AG10803 (cell line): ENCODE measurements at places on chromosomes 1 and 21.

DNA sequence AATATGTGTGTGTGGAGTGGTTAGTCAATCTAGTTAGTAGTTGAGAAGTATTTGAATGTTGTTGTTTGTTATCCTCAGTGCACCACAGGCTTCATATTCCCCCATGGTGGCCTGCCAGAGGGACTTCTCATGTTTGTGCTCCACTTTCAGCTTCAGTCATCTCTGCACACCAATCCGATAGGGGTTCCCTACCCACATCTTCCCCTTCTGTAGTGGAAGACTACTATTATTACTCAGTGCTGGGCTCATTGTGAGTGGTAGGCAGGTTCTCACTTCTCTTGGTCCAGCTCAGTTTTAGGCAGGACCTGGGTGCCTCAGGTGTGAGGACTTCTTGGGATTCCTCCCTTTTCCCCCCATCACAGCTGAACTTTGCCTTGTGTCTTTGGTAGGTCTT is 14.2 kb downstream of the MT1HL1 start:
- no peak for DNase-seq

DNA sequence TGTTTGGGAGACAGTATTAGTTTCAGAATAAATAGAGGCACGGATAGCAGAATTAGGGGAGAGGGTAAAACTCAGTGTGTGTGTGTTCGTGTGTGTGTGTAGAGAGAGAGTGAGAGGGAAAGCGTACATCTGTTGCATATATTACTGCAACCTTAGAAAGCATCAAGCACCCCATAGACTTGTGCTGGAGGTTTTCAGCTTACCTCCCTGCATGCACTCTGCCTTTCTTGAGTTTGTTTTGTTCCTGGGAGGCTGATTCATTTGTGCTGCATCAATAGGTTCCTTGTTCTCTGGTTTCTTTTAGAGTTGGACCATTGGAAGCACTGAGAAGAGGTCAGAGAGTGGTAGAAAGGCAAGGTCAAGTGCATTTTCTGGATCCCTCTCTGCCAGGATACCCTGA is 104.4 kb upstream of the KCNK1 start:
- no peak for DNase-seq

DNA sequence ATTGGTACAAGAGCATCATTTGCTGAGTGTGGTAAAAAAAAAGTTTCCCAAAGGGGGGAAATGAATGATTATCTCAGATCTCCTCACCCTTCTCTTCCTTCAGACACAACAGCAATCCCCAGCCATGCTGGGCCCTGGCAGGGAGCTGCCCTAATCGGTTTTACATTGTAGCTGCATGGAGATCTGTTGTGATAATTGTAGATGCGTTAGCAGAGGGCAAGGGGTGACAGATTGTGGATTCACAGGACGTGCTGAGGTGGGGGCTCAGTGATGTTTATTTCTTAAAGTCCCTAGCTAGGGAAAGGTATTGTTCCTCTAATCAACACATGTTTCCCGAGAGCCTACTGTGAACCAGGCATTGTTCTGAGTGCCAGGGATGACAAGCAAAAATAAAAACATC is 304.1 kb downstream of the PBX1 start:
- DNase-seq: no peak

DNA sequence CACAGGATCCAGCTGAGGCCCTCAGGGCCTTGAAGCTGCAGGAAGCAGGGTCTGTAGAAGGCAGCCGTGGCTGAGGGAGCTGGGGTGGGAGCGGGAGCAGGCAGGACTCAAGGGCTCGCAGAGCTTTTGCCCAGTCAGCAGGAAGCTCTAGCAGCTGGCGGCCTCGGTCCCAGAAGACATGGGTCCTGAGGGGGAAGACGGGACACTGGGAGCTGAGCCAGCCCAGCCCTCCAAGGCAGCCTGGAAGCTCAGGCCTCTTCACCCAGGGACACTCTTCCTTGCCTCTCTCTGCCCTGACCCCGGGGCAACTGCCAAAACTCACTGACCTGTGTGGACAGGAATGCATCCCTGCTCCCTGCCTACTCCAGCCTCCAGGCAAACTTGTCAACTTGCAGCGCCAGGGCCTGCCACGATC is 8.9 kb downstream of the ADGRB2 start:
- peak; percentile 33 for DNase-seq
